ENCODE measurements at places on chromosomes 3 and 15. TPM values are rescaled to one million over a fixed set of nuclear protein-coding genes. Genes with fewer than 3 reads are reported as not detected.

- DNase-seq = no peak
Measured at GRCh38 chr3:71694358-71694999, 30.7 kb downstream of the EIF4E3 start.

GRCh38 chr3:30962084-30962483 lies 67.6 kb upstream of the GADL1 start:
- no peak for DNase-seq

DNA sequence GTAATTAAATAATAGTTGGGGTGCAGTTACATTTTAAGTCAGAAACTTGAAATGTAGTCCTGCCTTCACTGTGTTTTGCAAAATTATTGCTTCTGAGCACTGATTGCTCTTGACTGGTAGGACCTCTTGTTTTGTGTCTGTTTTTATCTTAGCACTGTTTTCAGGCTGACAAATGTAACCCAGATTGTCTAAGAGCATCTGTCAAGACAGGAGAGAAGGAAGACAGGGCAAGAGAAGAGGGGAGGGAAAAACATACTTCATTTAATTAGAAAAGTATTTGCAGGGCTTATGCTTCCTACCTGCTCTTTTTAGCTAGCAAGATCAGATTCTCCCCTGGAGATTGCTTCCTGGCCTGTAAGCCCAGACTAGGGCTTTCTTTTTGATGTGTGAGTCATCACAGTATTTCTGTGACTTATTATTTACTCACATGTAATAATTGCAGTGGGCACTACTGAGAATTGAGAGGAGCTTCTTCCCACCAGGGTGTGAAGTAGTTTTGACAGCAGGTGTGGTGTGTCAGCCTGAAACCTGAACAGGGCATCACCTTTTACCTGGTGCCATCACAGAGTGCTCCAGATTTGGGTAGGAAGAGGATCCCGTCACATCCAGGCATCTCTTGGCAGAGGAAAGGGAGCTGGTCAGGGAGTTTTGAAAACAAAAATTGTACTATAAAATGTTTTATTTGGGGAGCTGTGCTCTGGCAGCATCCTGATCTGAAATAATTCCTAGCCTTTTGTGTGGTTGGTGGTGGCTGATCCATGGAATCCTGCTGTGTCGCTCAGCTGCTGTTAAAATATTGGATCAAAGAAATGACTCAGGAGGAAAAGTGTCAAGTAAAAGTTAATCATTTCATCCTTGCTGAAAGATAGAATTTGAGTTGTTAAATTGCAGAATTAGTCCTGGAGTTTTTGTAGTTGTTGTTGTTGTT lies 98.2 kb downstream of the TMEM108 start:
- no peak for DNase-seq

DNA sequence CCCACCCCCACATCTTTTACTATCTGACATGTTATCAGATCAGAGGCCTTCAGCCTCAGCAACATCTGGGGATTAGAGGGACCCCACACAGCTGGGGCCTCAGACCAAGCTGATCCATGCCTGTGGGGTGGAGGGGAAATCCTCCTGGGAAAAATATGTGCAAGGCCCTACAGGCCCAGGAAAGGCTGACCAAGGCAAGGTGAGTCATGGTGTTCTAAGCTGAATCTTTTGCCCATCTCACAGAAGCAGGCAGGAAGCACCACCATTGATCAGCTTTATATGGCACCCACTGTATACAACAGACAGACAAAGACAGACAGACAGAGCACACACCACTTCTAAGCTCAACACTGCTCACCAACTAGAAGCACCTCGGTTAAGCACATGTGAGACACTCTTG lies 12.4 kb upstream of the PARP6 start:
- DNase-seq = no peak

DNA sequence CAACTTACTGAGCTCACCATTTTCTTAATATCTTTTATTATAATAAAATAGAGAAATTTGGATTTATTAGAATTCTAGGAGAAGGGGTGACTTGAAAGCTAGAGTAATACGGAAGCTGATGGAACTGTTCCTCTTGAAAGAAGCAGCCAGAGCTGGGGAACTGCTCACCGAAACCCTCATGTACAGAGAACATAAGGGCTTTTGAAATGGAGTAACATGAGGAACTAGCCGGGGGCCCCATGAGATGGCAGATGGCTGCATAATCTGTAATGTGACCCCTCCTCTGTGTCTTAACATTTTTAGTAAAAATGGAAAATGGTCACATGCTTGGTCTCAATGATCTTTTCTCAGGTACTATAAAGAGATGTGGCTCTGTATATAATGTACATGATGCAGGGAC lies 15.7 kb upstream of the DYNC1LI1 start:
- DNase-seq = no peak

- peak; percentile 14 for DNase-seq
Measured at GRCh38 chr3:18111796-18112232, 313.3 kb downstream of the SATB1 start.

DNA sequence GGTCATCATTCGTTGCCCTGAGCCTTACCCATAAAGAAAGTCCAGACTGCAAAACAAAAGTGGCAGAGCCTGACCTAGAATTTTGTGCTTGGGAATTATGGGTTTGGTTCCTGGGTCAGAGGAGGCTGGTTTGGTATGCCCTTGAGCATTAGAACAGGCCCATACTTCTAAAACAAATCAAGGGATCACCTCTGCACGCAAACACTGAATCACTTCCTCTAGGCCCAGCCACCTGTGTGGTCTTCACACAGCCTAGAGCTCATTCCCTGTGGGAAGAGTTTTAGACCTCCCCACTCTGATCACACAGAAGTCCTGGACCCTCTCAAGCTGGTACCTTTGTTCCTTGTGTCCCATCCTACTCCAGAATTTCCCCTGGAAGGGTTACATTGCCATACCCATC lies 59.4 kb downstream of the B3GNT5 start:
- no peak for DNase-seq

DNA sequence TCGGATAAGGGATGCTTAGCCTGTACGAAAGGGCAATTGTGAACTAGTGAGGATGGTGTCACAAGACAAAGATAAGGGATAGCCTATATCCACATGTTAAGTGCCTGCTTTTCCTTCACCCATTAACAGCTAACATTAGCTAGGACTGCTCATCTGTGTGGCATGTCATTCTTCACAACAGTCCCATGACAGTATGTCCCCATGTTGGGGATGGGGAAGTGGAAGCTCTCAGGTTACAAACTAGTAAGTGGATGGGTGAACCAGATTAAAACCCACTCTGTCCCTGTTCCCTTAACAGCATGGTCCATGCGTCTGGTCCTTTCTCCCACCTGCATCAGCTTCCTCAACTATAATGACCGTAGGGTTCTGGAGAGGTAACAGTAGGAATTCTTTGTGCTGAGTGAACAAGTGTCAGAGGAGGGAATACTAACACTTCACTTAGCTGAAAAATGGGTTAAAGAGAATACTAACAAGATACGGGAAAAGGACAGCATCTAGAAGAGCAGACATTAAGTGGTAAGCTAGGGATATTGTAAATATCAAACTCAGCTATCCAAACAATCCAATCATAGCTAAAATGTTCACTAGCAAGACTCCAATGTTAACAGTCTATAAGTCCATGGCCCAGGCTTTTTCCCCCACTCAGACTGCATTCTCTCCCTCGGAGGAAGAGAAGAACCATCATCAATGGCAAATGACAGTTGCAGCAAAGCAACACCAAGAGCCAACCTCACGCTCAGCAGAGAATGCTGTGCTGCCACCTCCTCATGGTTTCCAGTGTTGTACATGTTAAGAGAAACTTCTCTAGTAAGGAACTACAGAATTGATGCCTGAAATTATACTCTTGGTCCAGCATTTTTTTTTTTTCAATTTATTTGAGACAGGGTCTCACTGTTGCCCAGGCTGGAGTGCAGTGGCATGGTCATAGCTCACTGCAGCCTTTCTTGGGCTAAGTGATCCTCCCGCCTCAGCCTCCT lies 5.0 kb downstream of the RPLP1 start:
- no peak for DNase-seq

DNA sequence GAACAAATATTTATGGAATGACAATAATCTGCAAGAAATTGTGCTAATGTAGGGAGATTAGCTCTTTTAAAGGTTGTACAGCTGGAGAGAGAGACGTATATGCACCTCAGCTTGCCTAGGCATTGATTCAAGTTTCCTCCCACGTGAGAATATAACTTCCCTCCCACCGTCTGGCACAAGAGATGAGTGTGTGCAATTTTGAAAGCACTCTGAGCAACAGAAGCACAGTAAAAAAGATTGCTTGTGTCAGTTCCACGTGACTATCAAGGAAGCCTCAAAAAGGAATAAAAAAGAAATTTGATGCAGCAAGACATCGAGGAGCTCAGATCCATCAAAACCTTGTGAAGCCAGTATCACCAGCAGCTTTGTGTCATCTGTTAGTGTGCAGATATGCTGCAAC lies 435.3 kb downstream of the TUSC7 start:
- no peak for DNase-seq

- peak; percentile 27 for DNase-seq
Measured at GRCh38 chr3:89411201-89411600, 303.8 kb downstream of the EPHA3 start.

DNA sequence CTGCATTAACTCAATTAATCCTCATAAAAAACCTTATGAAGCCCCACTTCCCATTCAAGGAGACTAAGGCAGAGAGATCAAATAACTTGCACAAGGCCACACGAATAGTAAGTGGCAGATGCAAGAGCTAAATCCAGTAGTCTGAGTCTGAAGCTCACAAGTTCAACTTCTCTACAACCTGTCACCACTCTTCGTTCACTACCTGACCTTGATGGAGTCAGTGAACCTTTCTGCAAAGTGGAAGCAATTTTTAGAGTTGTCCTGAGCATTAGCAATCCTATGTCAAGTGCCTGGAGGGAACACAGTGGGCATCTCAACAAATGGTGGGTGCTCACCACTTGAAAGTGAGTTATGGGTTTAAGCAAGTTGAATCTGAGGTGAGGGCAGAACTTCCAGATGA lies 2.1 kb upstream of the SPINT1 start:
- DNase-seq = no peak

- DNase-seq = peak; percentile 48
Measured at GRCh38 chr15:76342058-76342381, 5.4 kb downstream of the ISL2 start.

GRCh38 chr3:61649381-61650170 lies 88.2 kb downstream of the PTPRG start:
- DNase-seq = no peak

GRCh38 chr15:39235084-39235795 lies 345.6 kb upstream of the THBS1 start:
- no peak for DNase-seq

- DNase-seq = no peak
Measured at GRCh38 chr15:81724536-81724935, 321.3 kb downstream of the MEX3B start.

- no peak for DNase-seq
Measured at GRCh38 chr15:61841466-61841865, 218.8 kb downstream of the VPS13C start.

- no peak for DNase-seq
Measured at GRCh38 chr15:90020021-90020735, 19.1 kb downstream of the ZNF710 start.

DNA sequence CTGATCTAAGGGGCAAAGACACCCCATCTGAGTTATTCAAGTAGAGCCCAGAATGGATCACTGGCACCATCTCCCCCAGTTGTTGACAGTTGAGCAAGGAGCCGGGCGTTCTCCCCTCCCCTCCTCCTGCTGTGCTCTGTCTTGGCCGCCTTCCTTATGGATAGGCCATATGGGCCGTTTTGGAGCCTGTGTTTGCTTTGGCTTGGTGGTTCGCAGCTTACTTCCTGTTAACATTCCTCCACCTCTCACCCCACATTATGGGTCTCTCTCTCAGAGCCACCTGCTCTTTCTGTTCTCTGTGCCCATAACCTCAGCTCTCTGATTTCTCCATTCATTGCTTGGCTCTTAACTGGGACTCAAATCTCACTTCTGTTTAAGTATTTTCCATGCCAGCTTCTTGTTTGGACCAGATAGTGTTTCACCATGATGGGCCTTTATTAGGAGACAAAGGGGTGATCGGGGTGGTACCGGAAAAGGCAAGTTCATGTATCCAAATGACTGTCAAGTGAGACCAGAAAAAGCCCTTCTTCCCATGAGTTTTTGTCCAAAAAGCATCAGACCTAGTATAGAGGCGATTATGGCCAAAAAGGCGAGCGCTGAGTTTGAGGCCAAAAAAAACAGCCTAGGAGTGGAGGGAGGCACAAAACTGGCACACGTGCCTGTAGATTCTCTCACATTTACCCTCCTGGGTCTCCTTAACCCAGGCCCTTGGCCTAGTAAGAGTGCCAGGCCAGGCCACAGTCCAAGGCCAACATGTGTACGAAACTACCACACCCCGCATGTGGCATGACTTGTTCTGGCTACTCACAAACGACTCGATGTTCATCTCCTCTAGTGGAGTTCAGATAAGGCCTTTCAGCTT lies 62.6 kb downstream of the DUT start:
- no peak for DNase-seq

DNA sequence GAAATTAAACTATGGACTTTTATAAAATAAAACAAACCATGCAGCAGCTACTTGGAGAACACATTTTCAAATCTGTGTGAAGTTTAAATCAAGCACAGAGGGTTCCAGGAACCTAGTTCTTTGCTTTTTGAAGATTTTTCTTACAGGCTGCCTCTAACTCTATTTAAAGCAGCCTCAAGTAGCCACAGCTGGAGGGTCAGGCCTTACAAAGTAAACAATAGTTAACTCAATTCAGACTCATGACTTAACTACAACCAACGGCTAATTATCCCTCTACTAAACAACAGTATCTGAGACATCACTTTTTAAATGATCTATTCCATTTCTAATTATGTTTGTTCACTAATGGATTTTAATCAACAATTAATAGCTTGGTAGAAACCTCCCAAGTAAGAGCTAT lies 9.8 kb downstream of the LRIG1 start:
- DNase-seq = peak; percentile 74

DNA sequence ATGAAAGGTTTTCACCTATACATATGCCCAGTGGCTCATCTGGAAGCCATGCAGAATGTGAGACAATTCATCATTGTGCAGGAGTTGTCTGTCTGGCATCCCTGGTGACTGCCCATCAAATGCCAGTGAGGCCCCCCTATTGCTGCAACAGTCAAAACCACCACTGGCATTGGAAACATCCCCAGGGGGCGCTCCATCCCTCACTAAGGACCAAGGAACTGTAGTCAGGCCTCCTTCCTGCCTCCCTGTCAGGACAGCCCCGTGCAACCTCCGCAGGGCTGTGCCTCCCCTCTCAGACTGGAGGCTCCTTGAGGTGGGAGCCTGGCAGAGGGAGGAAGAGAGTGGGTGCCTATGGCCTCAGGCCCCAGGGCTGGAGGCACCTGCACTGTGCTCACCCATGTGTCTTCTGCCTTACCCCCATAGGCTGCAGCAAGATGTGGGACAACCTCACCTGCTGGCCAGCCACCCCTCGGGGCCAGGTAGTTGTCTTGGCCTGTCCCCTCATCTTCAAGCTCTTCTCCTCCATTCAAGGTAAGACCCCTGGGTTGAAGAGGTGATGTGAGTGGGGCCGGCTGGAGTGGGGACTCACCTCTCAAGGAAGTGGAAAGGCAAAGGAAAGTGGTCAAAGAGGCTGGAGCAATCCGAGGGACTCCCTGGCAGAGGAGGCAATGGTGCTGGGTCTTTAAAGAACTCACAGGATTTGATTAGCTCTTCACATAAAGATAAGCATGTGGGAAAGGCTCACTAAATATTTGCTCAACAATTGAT lies 16.5 kb downstream of the VIPR1 start:
- peak; percentile 58 for DNase-seq

Gene HMCES
- 28.6 TPM for total RNA-seq

Gene TRPC1
- 45.1 TPM for total RNA-seq

Gene SLC22A14
- not detected for total RNA-seq

Gene CIDEC
- not detected for total RNA-seq

Gene SH3GL3
- 3.8 TPM for total RNA-seq

Gene IFT57
- 65.6 TPM for total RNA-seq

Gene SEMA3G
- 3.4 TPM for total RNA-seq

Gene ATP13A5
- total RNA-seq = not detected

Gene ISG20
- 0.56 TPM for total RNA-seq

Gene KLF13
- 25.1 TPM for total RNA-seq

Gene FAM107A
- total RNA-seq = 0.11 TPM

Gene KLF15
- total RNA-seq = 7.2 TPM

All from neural progenitor cell (in vitro differentiated cells).